ENCODE measurements at places on chromosomes 6 and 20.

DNA sequence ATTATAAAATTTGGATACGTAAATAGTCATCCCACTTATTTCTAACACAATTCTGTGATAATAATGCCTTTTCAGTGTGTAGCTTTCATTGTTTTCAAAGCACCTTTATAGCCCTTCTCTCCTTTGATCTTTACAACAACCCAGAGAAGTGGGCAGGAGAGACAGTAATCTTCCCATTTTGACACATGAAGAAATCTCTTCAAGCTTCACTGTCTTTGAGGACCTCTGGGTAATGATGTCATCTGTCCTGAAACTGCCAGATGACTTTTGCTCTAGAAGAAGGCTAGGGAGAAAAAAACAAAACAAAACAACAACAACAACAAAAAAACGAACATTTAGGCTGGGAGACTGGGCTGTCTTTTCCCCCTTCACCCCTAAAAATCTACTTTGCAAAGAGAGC is 203.0 kb downstream of the KCNQ5 start:
- DNase-seq = no peak

GRCh38 chr6:24897186-24897585 is 38.6 kb downstream of the RIPOR2 start:
- DNase-seq = no peak

GRCh38 chr20:43915211-43916072 is 790 bp downstream of the TOX2 start:
- no peak for DNase-seq

DNA sequence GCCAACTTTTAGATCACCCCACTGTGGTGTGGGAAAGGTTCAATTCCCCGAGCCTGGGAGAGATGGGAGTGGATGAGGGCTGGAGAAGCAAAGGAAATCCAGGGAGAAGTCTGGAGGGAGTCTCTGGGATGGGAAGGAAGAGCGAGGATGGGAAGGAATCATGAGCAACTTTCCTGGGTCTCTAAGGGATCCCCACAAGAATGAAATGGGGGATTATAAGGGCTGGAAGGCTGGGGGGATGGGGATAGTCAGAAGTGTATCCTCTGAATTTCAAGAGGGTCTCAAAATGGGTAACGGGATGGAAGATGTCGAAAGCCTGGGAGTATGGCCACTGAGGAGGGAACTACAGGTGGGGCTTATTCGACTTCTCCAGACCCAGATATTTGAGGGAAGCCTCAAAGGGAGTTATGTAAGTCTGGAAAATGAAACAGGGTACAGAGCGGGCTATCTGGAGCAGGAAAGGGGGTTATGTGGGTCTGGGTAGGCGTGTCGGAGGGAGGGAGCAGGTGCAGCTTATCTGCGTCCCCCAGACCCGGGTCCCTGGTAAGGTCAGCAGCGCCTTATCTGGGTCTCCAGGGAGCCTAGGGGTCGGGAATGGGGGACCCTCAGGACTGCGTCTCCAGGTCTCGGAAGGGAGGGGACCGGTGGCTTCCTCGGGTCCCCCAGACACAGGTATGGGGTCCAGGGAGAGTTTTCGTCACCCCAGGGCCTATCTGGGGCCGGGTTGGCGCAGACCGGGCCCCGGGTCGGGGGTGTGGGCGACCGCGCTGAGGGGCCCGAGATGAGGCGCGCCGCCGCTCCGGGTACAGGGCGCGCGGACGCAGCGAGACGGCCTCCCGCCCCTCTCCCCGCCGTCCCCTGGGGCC is 550 bp downstream of the PLAGL2 start:
- DNase-seq = no peak

- no peak for DNase-seq
Observed at GRCh38 chr20:62550087-62550632, 74.4 kb upstream of the GATA5 start.

DNA sequence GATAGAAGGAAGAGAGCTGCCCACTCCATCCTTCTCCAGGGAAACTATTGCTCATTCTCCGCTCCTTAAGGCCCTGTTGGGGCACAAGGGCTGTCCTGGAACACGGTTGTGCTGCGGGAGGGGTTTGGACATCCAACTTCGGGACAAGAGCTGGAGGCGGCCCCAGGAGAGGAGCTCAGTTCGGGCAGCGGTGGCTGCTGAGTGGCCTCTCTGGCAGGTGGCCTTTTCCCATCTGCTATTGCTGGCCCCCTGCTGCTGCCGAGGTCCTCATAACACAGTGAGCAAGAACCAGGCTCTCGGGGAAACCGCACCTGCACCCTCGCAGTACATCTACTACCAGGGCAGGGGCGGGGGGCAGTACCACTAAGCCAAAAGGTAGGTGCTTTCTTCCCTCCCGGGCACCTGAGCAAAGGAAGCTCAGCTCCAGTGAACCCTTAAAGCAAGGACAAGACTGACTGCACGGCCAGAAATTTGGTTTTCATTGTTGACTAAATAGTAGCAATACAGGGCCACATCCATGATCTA is 63.7 kb downstream of the PSMG4 start:
- DNase-seq = no peak

DNA sequence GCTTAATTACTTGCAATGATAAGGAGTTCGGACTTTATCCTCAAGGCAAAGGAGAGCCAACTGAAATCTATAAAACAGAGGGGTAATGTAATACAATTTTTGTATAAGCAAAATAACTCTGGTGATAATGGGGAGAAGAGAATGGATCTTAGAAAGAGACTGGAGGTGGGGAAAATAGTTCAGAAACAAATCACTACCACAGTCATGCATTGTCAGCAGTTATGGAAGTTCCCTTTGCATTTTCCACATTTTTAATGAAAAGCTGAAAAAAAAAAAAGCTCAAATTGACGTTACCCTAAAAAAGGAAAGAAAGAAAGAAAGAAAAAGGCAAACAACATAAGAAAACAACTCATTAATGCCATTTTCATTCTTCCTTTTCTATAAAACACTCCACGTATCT is 337.6 kb upstream of the HSF2 start:
- no peak for DNase-seq

DNA sequence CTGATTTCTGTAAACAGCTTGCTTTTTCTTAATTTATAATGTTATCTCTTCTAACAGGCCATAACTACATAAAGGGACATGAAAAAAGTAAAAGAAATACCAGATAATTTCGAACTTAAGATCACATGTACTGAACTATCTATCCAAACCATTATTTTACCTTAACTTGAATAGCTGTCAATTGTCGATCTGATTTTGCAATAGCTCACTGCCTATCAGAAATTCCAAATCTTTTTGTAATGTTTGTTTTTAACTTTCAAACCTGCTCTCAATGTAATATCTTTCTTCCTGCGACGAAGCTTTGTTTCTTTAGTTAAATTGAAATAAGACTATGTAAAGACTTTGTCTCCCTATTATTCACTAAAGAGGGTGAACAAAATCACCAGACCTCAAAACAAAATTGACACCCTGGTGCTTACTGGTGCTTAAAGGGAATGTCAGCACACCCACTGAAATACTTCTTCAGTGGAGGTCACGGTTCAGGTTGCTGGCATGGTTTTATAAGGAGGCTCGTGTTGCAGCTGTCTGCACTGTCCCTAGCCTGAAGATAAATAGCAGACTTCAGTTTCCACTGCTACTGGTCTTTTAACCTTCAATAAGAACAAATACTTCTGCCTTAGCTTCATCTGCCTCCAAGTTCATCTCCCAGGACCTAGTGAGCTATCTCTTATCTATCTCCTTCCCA is 117.5 kb upstream of the QKI start:
- DNase-seq = no peak

DNA sequence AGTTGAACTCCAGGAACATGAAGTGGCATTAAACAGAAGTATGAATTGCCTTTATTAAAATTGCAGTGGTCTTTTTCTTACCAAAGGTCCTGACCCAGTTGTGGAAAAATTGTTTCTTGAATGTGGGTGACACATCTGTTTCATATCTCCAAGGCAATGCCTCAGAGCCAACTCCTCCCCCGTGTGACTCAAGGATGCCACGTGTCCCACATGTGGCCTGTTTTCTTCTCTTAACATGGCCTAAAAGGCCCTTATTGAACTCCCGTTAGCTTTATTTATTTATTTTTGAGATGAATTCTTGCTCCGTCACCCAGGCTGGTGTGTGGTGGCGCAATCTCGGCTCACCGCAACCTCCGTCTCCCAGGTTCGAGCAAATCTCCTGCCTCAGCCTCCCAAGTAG is 128.4 kb upstream of the ESR1 start:
- no peak for DNase-seq

- DNase-seq = no peak
Observed at GRCh38 chr20:12849225-12849910, 159.4 kb upstream of the SPTLC3 start.

DNA sequence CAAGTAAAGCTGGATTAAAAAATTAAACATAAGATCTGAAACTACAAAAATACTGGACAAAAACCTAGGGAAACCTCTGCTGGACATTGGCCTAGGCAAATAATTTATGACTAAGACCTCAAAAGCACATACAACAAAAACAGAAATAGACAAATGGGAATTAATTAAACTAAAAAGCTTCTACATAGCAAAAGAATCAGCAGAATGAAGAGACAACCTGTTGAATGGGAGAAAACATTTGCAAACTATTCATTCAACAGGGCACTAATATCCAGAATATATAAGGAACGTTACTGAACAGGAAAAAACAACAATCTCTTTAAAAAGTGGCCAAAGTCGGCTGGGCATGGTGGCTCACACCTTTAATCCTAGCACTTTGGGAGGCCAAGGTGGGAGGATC is 6.8 kb upstream of the GINM1 start:
- no peak for DNase-seq

DNA sequence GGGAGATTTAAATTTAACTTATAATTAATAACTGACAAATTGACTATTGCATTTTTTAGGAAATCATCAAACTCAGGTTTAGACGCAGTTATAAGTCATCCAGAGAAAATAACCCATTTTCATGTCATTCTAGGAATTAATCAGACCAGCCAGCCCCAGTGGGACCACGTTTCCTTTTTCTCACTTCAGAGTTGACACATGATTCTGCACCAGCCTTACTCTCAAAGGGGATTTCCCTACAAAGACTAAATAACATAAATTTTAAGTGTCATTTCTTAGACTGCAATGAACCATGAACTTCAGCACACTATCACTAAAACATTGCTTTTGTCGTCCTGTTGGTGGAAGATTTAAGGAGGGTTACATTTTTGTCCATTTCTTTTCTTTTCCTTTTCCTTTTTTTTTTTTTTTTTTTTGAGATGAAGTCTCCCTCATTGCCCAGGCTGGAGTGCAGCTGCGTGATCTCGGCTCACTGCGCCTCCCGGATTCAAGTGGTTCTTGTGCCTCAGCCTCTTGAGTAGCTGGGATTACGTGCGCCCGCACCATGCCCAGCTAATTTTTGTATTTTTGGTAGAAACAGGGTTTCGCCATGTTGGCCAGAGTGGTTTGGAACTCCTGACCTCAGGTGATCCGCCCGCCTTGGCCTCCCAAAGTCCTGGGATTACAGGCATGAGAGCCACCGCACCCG is 3.6 kb downstream of the IPCEF1 start:
- no peak for DNase-seq
